Activated T-cell treated with anti-CD3 and anti-CD28 coated beads for 1 hour (primary cell): ENCODE measurements at places on chromosomes 2 and 18.

DNA sequence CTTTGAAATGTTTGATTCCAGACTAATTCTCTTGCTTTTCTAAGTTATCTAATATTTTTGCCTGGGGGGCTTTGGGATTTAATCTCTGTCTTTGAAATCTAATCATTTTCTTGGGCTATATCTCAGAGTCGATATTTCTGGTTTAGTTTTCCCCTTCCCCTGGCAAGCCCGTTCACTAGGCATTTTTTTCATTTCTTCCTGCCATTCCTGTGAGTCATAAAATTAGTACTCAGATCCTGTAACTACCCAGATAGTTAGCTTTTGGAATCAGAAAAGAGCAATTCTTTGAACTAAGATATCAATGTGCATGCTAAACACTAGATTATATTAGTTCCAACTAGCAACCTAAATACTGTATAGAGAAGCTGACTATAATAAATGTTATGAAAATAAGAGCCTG, 29.4 kb upstream of the RNF149 start:
- no peak for DNase-seq

DNA sequence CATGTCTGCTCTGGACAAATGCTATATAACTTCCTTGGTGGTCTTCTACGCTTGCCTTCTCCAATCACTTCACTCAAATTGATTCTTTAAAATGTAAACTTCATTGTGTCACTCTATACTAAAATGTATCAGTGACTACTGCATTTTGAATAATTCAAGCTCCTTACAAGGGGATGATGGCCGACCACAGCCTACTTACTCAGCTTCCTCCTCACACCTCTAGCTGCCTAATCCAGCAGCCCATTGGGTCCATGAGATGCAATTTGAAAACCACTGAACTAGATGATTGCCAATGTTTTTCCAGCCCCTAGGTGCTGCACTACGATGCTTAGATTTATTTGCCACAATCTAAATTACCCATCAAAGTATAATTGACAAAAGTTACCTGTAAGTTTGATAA, 120.7 kb downstream of the CTAGE1 start:
- DNase-seq, result no peak

DNA sequence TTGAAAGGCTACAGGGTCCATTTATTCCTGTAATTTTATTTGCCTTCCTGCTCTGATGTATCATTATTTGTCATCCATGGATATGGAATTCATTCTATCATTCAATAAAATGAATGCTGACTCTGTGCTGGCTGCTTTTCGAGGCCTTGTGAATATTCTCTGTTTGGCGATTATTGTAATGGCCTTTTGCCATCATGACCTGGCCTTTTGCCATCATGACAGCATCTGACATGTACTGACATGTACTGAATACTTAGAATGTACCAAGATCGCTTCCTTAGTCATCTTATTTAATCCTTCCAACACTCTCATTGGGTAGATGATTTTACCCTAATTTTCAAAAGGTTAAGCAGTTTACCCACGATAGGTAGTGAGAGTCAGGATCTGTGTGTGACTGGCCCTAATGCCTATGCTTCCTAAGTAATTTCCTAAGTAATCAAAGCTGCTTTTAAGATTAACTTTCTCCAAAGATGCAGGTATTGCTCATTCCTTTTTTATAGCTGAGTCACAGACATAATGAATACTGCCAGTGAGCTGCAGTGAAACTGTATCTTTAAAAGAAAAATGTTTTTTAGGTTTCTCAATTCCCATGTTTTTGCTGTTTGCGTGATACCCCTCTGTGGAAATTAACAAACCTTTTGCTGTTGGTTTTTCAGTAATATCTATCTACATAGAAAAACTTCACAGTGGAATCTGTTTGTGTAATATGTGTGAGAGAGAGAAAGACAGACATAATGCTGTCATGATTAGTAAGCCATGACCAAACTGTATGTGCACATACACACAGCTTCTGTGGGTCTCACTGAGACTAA, 127.8 kb downstream of the CERS6 start:
- no peak for DNase-seq

DNA sequence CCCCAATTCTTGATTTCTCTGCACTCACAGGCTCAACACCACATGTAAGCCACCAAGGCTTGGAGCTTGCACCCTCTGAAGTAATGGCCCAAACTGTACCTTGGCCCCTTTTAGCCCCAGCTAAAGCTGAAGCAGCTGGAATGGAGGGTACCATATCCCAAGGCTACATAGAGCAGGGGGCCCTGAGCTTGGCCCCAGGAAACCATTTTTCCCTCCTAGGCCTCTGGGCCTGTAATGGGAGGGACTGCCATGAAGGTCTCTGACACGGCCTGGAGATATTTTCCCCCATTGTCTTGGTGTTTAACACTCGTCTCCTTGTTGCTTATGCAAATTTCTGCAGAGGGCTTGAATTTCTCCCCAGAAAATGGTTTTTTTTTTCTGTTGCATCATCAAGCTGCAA, 69.7 kb downstream of the SKA1 start:
- no peak for DNase-seq

DNA sequence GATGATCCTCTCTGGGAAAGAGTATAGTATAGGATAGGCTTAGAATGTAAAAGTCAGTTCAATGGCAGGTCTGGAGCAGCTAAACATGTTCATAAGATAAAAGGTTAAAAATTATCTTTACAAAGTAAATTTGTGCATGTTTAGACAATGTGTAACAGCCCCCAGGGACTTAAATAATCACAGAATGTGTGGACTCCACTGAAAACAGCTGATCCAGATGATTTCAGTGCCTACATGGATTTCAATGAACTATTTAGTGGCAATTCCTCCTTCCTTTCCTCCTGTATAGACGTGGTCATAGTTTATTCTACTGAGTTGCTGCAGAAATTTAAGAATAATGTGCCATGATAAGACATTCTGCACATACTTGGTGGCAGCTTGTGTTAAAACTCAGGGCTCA, 42.9 kb downstream of the ARHGEF33 start:
- DNase-seq, result no peak

DNA sequence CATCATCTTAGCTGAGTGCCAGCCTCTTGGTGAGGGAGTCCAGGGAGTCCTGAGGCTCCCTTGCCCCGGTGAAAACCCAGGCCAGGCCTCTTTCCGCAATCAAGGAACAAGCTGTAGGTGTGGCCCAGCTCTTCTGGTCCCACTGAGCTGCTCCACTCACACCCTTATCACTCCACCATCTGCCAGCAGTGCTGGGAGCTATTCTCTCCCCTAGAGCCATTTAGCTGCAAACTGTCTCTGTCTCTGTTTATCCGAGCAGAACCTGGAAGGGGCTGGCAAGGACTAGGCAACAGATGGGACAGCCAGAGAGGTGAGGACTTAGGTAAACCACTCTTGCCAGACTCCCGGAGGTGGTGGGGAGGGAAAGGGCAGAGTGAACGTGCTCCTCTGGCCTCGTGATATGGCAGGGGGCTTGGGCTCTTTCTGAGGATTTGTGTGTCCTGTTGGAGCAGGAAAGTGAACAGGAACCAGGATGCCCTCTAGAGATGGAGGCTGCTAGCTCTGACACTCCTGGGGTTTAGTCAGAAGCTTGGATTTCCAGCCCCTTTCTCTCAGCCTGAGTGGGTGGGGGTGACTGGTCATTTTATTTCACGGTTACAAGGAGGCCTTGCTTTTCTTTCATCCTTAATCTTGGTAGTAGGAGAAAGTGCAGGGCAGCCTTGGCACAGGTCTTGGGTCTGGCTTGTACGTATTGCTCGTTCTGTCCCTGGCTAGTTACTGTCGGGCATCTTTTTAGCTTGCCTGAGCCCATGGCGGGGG, 19.6 kb downstream of the B3GNT2 start:
- no peak for DNase-seq

- no peak for DNase-seq
Measured at GRCh38 chr2:74036010-74036409, 51.3 kb downstream of the TET3 start.

- DNase-seq, result no peak
Measured at GRCh38 chr2:171226461-171226860, 65.8 kb upstream of the TLK1 start.

DNA sequence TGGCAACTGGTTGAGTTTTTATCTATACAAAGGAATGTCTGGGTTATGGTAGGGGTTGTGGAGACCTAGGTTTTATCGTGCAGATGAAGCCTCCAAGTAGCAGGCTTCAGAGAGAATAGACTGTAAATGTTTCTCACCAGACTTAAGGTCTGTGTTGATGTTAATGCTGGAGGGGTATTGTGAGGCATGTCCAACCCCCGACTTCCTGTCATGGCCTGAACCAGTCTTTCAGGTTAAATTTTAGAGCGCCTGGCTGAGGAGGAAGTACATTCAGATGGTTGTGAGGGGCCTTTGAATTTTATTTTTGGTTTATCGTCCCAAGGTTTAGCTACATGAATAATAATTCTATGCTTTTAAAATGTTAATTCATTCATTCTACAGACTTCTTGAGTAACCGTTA, 435.1 kb downstream of the DLGAP1 start:
- DNase-seq, result no peak

- DNase-seq, result no peak
Measured at GRCh38 chr2:105796131-105796638, 51.5 kb downstream of the NCK2 start.

GRCh38 chr2:18445433-18446320, 114.8 kb downstream of the RDH14 start:
- no peak for DNase-seq

DNA sequence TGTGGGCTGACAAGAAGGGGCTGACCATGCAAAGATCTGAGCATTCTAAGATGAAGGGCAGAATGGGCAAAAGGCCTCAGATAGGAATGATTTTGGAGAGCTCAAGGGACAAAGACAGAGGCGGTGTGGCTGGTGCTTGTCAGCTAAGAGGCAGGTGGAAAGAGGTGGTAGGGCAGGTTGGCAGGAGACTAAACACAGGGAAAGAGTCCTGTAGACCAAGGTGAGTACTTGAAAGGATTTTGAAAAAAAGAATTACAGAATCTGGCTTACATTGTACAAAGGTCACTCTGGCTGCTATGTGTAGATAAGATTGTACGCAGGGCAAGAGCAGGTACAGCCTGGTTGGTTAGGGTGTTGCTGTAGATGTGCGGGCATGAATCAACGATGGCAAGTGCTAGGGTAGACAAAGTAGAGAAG, 50.6 kb downstream of the STK39 start:
- no peak for DNase-seq

- no peak for DNase-seq
Measured at GRCh38 chr2:164693834-164694233, 72.6 kb upstream of the GRB14 start.

- DNase-seq, result no peak
Measured at GRCh38 chr2:190455358-190456095, 47.4 kb downstream of the MFSD6 start.

GRCh38 chr18:70376914-70377258, 88.0 kb downstream of the SOCS6 start:
- DNase-seq, result no peak
